ENCODE measurements at places on chromosomes 3 and 15. TPM values are rescaled to one million over a fixed set of nuclear protein-coding genes. Genes with fewer than 3 reads are reported as not detected.

DNA sequence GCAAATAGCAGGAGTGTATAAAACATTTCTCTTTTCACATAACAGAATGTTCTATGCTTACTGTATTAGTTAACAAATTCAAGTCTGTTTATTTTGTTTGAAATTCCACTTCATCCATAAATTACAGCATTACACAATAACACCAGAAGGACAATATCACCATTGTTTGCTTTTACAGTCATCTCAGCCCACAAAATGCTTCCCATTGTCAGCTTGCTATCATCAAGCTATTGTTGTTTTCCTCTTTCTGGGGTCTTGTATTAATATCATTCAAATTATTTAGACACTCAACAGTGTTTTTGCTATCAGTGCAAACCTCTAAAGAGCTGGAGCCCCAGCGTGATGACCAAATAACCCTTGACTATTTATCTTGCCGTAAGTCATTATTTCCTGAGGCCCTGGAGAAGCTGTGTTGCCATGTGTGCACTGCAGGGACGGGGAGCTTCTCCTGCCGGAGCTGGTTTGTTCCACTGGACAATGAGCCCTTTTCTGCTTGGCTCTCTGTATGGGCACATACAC is 1.1 kb downstream of the SAMMSON start:
- no peak for DNase-seq

- DNase-seq: no peak
Measured at GRCh38 chr15:61987824-61988223, 72.4 kb downstream of the VPS13C start.

GRCh38 chr3:141074529-141074928 is 23.4 kb downstream of the SPSB4 start:
- DNase-seq: no peak

- DNase-seq: no peak
Measured at GRCh38 chr3:149612456-149612855, 45.4 kb downstream of the WWTR1 start.

- DNase-seq: no peak
Measured at GRCh38 chr3:141798448-141798845, 35.2 kb downstream of the GRK7 start.

The THBS1 gene
- 0.35 TPM for total RNA-seq

GRCh38 chr15:88312941-88313579 is 56.5 kb upstream of the NTRK3 start:
- DNase-seq: no peak

The GPR27 gene
- total RNA-seq: 8.6 TPM

- DNase-seq: no peak
Measured at GRCh38 chr15:58594898-58595297, 154.6 kb downstream of the ADAM10 start.

- DNase-seq: no peak
Measured at GRCh38 chr3:4584456-4585249, 91.5 kb downstream of the ITPR1 start.

GRCh38 chr3:56257826-56258225 is 210.4 kb downstream of the ERC2 start:
- no peak for DNase-seq
